ENCODE measurements at places on chromosomes 5 and 9.
A peak's percentile ranks its signal among the peaks of the same experiment; 100 is the strongest.

DNA sequence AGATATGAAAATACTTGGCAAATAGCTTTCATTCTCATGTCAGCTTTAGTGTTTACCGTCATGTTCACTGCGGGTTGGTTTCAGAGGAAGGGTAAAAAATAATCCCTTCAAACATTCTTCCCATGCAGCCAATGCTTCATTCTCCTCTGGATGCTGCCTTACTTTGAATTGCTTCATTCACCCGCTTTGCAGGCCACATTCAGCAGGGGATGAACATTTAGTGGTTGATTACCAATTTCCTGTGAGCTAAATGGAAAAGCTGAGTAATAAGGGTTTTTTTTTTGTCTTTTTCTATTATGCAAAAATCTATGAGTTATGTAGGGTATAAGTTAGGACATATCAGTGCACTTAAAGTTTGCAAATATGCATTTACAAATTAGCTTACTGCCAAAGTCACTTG, 96.3 kb upstream of the MEF2C start:
- peak; percentile 39 for DNase-seq

DNA sequence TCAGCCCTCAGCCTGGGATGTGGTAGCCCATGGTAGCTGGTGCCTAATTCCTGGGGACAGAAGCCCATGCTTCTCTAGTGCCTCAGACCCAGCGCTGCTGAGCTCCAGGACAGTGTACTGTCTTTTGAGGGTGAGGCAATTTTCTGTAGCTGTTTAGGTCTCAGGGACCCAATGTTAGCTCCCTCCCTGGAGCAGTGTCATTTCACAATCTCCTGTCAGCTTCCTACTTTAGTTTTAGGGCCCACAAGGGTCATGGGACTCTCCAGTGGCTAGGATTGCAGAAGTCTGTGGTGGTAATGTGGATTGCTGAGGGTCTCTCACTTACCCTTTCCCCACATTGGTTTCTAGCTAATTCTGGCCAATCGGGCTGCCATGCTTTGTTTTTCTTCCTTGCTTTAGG, 67.7 kb upstream of the CCL21 start:
- DNase-seq = no peak

DNA sequence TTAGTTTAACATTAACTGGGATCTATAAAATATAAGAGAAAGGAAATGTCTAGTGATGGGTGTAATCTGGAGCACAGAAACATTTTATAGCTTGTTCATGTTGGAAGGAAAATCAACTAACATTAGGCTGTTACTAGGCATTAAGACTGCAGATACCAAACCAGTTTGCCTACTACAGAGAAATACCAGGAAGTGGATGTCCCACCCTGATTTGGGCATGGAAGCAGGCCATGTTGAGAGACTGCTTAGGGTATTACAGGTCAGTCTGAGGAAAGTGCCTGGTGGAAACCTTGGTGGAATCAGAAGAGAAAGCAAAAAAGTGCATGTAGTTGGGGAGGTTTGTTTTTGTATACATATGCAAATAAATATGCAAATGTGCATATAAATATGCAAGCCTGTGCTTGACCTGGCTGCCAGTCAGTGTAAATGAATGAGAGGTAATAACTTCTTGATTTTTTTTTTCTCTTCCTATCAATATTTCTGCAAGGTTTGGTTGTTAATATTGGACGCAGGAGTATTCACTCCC, 9.6 kb upstream of the CCDC112 start:
- no peak for DNase-seq

DNA sequence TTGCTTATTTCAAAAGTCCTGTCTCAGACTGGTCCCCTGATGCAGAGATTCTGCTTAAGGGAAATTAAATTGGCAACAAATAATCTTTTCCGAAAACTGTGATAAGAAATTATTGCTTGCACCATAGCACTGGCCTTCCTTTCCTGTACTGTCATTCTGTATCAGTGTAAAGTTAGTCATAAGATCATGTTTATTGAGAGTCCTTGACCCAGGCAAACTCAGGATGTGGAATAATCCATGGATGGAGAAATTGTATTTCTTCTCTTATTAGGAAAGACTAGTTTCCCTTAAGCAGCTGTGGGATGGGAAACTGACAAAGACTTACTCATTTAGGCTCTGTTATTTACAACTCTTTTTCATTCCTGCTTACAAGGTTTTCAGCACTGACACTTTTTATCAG, 83.0 kb upstream of the RANBP6 start:
- no peak for DNase-seq

GRCh38 chr5:180411948-180412347, 58.8 kb upstream of the GFPT2 start:
- DNase-seq = no peak

- no peak for DNase-seq
Observed at GRCh38 chr9:2234371-2234893, 219.3 kb downstream of the SMARCA2 start.

GRCh38 chr5:111495159-111495558, 17.2 kb downstream of the STARD4 start:
- no peak for DNase-seq

GRCh38 chr5:79983618-79984017, 7.4 kb downstream of the MTX3 start:
- DNase-seq = no peak

- no peak for DNase-seq
Observed at GRCh38 chr5:72224946-72225463, 95.0 kb downstream of the MRPS27 start.

GRCh38 chr5:32834251-32834650, 123.1 kb downstream of the NPR3 start:
- no peak for DNase-seq

- DNase-seq = peak; percentile 89
Observed at GRCh38 chr9:126805554-126806262, 868 bp downstream of the ZBTB43 start.

DNA sequence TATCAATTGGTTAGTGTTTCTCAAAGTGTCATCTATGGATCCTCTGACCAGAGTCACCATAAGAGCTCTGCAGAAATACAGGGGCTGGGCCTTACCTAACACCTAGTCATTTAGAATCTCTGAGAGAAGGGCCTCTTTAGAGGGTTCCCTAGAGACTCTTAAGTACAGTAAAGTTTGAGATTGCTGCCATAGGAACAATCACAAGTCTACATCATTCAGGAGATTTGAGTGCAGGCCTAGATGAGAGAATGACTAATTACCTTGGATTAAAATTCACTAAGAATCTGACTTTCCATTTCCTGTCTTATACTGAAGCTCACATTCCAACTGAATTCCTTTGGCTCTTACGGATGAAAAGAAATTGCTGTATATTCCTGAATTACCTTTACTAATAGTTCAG, 182.1 kb upstream of the PTGER4 start:
- peak; percentile 69 for DNase-seq

GRCh38 chr5:147629196-147629595, 119.3 kb upstream of the DPYSL3 start:
- DNase-seq = no peak

GRCh38 chr5:131148835-131149234, 16.2 kb downstream of the HINT1 start:
- DNase-seq = no peak

DNA sequence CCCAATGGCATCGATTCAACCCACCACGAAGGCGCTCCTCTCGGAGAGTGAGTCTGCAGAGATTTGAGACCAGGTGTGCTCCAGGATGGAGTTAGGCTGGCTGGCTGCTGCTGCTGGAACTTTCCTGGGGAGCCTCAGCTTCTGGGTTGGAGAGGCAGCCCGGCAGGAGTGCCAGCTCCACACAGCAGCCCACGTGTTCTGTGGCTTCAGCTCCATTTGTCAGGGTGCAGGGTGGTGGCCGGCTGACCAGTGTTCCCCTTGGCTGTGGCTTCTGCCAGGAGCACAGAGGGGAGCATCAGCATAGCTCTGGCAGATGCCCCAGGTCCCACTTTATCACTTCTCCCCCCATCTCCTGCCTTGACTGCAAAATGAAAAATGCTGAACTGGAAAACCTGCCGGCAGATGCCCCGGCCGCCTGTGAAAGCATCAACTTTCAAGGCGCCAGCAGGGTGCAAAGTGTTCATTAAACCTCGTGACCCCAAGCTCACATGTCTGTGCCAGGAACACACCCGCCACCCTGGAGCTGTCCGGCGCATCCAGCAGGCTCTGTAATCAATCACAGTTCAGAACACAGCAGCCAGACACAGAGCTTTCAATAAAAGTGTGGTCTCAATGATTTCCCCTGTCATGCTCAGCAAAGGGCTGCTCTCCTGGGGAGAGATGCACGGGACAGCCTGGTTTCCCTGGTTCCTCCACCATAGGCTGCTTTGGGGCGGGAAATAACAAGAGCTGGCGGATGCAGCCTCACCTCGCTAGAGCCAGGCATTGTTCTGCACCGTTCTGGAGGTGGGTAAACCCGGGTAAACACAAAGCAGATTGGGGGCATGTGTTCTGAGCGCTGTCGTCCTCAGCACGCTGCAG, 53.2 kb downstream of the TRIP13 start:
- DNase-seq = no peak

GRCh38 chr5:4294878-4295277, 699.2 kb downstream of the IRX1 start:
- no peak for DNase-seq
